ENCODE measurements at places on chromosomes 4 and X.

DNA sequence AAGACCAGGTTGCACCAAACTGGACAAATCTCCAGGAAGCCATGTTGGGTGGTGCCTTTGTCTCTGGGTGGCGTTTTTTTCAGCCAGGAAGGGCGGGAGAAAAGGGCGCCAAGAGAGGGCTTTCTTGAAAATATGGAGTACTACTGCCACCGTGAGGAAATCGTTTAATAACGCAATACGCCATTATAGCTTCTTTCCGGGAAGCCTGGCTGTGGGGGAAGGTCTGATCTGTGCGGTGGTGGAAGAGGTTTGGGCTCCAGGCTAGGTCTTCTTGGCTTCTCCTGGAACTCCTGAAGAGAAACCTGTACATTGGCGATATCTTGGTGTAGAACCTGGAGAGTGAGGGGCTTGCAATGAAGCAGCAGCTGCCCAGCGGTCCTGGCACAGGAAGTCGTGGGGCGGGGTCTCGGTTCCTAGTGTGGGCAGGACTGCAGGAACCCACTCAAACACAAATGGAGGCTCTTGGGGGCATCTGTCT lies 202.7 kb downstream of the OR13H1 start:
- DNase-seq, result peak; percentile 88

DNA sequence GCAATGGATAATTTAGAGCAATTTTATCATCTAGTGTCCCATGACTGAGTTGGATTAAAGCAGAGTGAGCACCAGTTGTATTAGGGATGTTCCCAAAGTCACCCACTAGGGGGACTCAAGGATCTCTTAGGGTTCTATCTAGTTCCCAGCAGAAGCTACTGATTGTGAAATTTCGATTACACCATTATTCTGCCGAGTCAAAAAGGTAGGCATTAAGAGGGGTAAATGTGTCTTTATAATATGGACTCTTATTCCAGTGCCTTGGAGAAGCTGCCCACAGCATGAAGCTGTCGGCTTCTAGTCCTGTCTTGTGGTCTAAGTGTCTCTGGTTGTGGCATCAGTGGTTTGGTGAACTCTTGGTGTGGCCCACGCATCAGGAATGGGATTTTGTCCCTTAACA lies 53.3 kb downstream of the RGS12 start:
- peak; percentile 46 for DNase-seq

DNA sequence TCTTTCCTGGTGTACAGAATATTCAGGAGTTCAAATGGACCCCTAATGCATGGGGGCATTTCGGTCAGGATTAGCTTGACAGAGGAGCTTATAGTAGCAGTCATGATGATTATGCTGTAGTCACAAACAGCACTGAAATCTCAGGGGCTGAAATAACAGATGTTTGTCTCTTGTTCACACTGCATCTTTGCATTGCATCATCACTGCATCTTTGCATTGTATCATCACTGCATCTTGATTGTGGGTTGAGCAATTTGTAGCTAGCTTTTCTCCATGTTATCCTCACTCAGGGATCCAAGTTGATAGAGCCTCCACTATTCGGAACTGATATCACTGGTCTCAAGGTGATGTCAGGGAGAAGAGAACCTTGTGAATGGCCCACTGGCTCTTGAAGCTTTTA lies 160.9 kb downstream of the GATB start:
- no peak for DNase-seq

- no peak for DNase-seq
Measured at GRCh38 chrX:11664211-11665167, 1.2 kb downstream of the ARHGAP6 start.

GRCh38 chr4:73037057-73037456 lies 32.5 kb downstream of the COX18 start:
- DNase-seq, result no peak

- no peak for DNase-seq
Measured at GRCh38 chrX:133723930-133724329, 261.5 kb downstream of the GPC3 start.

GRCh38 chrX:102860235-102860634 lies 76.8 kb upstream of the RAB40AL start:
- DNase-seq, result no peak

GRCh38 chrX:66410806-66411205 lies 228.1 kb downstream of the EDA2R start:
- DNase-seq, result no peak

- no peak for DNase-seq
Measured at GRCh38 chr4:170729236-170729635, 639.5 kb upstream of the AADAT start.

DNA sequence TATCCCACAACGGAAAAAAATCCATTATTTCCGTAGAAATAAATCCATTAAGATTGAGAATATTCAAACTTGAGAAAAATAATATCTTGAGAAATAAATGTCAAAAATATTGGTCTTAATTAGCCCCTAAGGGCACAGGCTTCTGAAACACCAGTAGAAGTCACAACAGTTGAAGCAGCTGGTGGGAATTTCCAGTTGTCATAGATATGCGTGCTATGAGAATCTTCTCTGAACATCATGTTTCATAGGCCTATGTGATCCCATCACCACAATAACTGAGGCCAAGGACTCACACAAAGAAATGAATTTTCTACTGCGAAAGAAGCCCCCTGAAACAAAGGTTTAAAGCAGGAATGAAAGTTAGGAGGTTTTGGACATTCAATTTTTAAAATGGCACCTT lies 292.0 kb downstream of the DTHD1 start:
- DNase-seq, result no peak

- DNase-seq, result no peak
Measured at GRCh38 chr4:123166023-123166422, 230.6 kb upstream of the SPRY1 start.

DNA sequence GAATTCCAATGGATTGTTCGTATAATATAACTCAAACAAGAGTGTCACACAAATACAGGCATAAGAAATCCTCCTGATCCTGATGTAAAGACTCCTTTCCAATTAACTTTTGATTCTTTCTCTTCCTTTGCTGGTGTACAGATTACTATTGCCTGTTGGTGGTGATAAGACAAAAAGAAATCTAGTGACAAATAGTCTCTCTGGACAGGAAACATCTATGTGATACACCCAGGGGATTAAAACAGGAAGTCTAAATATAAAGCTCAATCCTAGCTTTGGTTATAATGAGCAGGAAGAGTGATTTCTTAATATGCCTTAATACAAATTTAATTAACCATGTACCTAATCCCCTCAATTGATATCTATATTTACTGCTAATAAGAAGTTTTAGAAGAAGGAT lies 45.1 kb downstream of the ARHGEF6 start:
- DNase-seq, result no peak

DNA sequence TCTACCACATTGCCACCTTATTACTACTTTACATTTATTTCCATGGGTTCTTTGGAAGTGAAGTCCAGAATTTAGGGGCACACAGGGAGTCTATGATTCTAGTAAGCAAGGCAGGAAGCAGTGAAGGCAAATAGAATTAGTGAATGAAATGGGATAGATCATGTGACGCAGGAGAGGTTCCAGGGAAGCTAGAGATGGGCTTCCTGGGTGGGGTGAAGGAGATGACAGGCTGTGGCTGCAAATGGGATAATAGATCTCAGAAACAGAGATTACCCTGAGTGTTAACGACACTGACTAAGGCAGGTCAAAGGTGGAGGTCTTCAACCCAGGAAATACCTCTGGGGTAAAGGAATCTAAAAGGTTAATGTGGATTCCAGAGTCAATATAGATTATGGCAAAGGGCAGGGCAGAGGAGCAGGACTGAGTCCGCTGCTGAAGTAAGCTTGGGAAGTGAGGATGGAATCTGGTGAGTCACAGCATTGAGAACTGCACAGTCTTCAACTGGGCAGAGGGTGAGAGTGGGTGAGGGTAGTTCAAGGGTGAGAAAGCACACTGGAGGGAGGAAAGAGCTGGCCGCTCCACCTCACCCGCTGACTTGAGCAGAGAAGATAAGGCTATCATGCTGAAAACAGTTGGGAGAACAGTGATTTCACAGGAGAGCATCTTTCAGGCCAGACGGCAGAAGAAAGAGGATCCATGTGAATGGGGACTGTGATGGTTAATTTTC lies 70.8 kb downstream of the ANXA3 start:
- DNase-seq, result no peak

DNA sequence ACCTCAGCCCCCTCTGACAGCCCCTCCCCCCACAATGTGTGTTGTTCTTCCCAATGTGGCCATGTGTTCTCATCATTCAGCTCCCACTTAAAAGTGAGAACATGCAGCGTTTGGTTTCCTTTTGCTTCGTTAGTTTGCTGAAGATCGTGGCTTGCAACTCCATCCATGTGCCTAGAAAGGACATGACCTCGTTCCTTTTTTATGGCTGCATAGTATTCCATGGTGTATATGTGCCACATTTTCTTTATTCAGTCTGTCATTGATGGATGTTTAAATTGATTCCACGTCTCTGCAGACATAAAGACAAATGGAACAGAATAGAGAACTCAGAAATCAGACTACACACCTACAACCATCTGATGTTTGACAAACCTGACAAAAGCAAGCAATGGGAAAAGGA lies 46.0 kb downstream of the ARX start:
- no peak for DNase-seq

GRCh38 chrX:57817302-57817701 lies 93.0 kb downstream of the ZXDA start:
- no peak for DNase-seq

GRCh38 chrX:103878466-103879122 lies 46.5 kb upstream of the RAB9B start:
- DNase-seq, result no peak

- DNase-seq, result no peak
Measured at GRCh38 chr4:92735025-92735665, 431.4 kb downstream of the GRID2 start.

- no peak for DNase-seq
Measured at GRCh38 chr4:69787879-69788278, 27.5 kb upstream of the SULT1B1 start.

GRCh38 chrX:17475449-17476217 lies 100.6 kb downstream of the NHS start:
- no peak for DNase-seq

- DNase-seq, result no peak
Measured at GRCh38 chrX:17377091-17377717, 2.2 kb downstream of the NHS start.

DNA sequence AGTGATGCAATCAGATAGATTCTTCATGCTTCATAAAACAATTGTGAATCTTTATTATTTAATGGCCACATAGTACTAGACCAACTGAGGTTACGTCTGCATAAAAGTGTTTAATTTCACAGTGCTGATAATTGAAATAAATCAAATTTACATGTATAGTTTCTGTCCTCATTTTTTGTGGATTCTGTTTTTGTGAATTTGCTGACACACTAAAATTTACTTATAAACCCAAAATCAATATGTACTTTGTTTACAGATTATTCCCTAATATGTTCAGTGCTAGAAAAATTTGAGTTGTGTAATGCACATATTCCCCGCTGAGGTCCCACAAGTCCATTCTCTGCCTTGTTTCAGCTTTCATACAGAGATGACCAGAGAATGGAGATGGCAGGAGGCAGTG lies 759.8 kb downstream of the CENPC start:
- no peak for DNase-seq

DNA sequence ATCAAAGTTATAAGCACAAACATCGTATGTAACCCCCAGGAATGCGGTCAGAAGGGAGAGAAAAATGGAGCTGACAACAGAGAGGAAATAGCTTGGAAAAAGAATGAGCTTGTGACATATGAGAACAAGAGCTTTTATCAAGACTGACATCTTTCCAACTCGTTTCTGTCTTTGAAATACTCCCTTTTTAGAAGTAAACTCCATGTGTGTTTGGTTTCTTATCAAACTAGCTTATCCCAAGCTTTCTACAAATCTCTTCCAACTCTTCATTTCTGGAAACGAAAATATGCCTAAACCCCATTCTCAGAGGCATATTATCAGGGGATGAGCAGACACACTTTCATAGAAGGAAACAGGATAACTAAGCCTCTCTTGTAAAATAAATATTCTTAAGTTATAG lies 235.4 kb downstream of the NAF1 start:
- no peak for DNase-seq

DNA sequence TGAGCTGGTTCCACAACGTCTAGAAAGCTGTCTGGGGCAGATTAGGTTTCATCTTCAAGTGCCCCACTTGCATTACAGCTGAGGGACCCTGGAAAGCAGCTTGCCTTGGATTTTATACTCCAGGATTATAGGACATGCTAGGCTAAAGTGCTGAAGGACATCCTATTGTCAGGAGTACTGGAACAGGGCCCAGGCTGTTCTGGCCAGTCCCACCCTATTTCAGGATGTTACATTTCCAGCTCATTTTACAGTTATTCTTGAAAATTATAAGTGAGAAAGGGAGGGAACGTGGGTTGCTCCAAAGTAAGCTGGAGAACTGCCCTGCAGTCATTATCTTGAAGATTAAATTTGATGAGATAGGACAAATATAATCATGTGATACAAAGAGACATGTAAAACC lies 71.0 kb upstream of the UGT8 start:
- no peak for DNase-seq

DNA sequence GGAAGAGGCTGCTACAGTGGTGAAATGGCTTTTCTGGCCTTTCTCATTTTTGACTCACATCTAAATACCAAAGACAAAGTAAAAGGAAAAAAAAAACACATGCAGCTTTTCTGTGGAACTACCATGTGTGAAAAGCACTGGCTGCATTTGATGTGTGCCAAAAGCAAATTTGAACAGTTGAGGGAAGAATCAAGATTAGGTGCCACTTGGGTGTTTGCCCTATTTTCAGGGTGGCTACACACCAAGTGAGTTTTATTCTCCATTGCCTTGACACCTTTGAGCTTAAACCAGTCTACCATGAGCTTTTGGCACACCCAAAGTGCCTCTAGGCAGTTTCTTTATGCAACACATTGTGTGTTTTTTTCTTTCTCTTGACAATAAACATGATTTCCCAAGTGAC lies 423.9 kb downstream of the FAM133A start:
- DNase-seq, result no peak

DNA sequence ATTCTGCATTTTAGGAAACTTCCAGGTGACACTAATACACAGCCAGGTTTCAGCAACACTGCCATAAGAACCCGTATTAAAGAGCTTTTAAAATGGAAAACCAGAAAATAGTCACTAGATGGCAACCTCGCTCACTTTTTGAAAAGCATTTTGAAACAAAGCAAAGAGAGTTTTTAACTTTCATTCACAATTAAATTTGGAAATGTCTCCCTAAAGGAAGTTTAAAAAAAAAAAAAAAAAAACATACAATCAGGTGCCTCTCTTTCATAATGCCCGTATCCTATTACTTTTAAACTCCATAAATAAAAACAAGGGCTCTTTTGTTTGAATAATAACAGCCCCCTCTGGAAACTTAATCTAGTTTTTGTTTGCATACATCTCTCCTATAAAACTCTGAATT lies 20.3 kb downstream of the MEPE start:
- DNase-seq, result no peak

- no peak for DNase-seq
Measured at GRCh38 chr4:152531479-152531878, 4.4 kb downstream of the FBXW7 start.

GRCh38 chrX:110748256-110748806 lies 47.3 kb downstream of the CHRDL1 start:
- DNase-seq, result no peak

DNA sequence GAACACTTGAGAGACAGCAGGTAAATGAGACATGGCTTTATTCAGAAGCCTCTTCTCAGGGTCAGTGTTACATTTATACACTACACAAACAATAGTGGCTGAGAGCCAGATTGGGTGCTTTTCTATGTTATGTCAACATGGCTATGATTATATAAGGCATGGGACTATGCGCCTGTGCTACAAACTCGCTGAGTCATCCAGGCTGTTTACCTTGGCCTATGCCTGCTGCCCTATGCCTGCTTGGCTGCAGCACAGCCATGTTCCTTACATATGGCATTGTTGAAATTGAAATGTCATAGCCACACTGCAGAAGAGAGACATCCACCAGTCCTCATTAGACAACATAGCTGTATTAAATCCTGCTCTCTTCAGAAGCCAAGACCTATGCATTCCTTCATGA lies 236.3 kb upstream of the NWD2 start:
- no peak for DNase-seq

Data from immature natural killer cell (primary cell).